ENCODE measurements at places on chromosomes 3 and 15.

GRCh38 chr3:22713936-22714335 is 489.2 kb upstream of the UBE2E2 start:
- DNase-seq, result no peak

- DNase-seq, result no peak
Observed at GRCh38 chr3:8445861-8446260, 55.8 kb upstream of the LMCD1 start.

DNA sequence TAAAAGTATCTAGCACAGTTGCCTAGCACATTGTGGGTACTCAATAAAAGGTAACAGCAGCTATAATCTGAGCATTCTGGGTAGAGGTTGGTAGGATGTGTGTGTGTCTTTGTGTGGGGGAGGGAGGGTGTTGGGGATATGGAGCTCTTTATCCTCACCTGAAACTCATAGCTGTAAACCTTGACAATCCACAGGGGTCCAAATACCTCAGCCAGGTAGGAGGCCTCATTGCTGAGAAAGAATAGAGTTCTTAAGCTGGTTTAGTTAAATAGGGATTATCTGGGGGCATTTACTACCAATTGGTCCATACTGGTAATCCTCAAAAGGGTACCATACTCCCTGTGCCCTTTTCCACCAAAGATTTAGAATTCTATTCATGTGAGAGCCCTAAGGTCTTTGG is 3.9 kb downstream of the SERF2 start:
- DNase-seq, result no peak

GRCh38 chr15:77266708-77267386 is 153.1 kb downstream of the PEAK1 start:
- no peak for DNase-seq

GRCh38 chr3:9216736-9217135 is 32.7 kb downstream of the SRGAP3 start:
- DNase-seq, result no peak

GRCh38 chr3:115004201-115005140 is 142.6 kb downstream of the ZBTB20 start:
- no peak for DNase-seq

DNA sequence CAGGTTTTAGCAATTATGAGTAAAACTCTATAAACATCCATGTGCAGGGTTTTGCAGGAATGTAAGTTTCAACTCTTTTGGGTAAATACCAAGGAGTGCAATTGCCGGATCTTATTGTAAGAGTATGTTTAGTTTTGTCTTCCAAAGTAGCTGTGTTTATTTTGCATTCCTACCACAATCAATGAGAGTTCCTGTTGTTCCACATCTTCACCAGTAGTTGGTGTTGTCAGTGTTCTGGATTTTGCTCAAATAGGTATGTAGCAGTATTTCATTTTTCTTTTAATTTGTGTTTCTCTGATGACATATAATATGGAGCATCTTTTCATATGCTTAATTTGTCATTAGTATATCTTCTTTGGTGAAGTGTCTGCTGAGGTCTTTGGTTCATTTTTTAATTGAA is 185.1 kb upstream of the GALNT15 start:
- DNase-seq, result no peak

GRCh38 chr3:32315441-32315840 is 76.2 kb upstream of the CMTM7 start:
- DNase-seq, result no peak

DNA sequence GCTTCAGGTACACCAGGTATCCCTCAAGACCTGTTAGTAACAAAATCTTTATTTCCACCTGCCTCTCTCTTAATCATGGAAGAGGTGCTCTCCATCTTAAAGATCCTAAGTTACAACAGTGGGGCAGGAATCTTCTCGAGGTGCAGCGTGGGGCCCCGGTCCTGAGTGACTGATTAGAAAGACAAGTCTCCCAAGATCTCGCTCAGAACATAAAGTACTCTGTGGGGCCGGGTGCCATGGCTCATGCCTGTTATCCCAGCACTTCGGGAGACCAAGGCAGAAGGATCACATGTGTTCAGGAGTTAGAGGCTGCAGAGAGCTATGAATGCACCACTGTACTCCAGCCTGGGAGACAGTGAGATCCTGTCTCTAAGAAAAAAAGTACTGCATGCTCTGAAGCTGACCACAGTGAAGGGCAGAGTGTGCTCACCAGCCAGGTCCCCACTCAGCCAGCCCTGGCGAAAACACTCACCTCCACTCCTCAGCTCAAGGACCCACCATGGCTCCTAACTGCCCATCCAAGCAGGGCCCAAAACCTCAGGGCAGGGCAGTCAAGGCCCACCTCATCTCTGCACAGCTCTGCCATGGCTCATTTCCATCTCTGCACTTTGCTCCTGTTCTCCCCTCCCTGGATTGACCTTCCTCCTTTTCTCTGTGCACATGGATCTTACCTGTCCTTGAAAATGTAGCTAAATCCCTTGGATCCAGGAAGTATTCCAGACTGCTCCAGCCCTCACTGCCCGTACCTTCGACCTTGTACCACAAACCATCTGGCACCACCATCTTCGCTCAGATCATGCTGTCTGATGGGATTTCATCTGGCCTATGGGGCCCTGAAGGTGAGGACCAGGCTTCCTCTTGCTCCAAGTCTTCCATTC is 7.1 kb downstream of the SEMA7A start:
- DNase-seq, result no peak

DNA sequence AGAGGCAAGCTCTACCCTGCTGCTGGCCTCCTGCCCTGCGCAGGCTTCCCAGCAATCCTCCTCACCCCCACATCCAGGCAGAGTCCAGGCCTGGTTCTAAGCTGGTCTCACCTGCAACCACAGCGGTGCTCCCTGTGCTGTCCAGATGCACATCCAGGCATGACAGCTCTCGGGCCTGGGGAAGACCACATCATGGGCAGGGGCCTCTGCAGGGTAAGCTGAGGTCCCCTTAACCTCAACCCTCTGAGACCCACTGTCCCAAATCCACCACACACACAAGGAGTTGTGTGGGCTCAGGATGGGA is 10.8 kb downstream of the PLA2G4D start:
- DNase-seq, result no peak

- no peak for DNase-seq
Observed at GRCh38 chr3:17852217-17852616, 109.8 kb upstream of the TBC1D5 start.

DNA sequence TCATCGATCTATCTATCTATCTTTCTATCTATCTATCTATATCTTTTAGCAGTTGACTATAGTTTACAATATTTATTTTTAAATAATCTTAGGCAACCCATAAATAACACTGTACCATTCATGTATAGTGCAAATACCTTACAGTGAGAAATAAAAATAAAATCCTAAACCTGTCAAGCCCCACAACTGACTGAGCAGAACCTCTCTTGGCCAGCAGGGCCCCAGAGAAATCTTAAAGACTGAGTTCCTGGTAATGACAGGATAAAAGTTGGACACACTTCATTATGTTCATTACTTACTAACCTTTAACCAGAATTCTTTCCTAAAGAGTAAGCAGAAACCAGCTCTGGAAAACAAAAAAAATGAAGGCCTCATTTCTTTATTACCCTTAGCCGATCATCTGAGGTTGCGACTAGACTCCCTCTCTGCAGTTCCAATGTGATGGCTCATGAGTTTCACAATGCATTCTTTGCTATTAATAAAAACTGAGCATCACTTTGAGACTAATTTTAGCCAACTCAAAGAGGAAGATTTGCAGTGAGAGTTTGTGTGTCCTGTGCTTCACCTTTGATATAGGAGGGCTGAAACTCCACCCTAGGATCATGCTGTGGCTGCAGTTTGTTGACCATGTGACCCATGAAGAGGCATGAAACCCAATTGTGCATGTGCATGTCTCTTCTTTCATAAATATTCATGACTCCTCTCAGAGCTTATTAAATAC is 1072.0 kb downstream of the NSUN3 start:
- DNase-seq, result no peak

GRCh38 chr3:127844326-127844942 is 22.1 kb upstream of the MGLL start:
- DNase-seq, result peak; percentile 42

DNA sequence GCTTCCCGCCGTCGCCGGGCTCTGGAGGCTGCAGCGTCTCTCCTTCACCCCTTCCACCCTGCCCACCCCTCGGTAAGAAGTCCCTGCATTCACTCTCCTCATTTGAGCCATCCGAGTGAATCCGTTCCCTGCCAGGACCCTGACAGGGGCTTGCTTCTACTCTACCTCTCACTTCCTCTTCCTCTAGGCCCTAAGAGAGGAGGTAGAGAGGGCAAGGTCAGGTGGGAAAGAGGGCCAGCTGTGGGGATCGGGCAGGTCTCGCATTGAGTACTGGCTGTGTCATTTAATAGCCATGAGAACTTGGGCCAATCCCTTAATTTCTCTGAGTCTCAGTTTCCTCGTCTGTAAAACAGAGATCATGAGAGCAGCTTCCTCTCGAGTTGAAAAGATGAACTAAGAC is 283.6 kb downstream of the UACA start:
- no peak for DNase-seq

DNA sequence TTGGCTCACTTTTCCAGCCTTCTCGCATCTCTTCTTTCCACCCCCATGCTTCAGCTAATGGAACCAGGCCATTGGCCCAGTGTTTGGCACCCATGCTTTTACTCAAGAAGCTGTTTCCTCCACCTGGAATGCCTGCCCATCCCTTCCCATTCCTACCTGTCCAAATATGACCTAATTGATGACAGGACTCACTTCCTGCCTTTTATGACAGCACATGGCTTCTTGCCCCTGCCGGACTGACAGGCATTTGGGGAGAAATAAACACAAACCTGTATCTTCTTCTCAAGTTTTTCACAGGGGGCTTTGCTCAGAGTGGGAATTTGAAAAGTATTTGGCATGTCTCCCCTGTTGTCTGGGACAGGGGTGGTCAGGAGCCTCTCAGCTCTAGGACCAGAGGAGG is 120.1 kb downstream of the ABHD5 start:
- DNase-seq, result no peak

DNA sequence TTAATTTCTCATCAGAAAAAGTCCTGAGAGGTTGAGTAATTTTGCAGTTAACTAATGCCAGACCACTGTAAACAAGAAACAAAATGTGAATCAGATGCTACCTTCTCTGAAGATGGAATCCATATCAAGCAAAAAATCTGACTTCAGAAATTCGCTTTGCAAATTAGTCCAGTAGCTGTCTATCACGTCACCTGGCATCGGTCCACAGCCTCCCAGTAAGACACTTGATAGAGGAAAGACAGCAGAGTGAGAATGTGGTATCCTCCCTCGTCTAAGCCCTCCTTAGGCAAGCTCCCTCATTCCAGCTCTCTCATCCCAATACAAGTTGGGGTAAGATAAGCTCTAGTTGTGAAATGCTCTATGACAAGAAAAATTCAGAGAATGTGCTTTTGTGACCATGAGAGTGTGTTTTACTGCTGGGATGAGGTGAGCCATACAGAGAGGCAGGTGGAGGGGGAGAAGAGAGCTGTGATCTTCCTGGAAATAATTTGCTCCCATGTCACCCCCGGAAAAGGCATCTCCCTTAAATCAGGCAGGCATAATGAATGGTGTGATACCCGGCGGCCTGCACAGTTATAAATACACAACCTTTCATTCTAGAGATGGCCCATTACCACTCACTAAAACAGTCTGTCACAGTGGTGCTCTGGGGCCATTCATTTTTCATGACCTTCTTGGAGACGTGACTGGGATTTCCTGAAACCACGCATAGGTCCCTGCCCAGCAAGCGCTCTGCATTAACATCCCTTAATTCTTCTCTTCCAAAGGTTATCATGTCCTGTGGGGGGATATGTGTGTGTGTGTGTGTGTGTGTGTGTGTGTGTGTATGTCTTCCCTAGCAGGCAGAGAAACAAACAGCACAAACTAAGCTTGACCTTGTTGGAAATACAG is 602.0 kb upstream of the KCNMB2 start:
- no peak for DNase-seq

DNA sequence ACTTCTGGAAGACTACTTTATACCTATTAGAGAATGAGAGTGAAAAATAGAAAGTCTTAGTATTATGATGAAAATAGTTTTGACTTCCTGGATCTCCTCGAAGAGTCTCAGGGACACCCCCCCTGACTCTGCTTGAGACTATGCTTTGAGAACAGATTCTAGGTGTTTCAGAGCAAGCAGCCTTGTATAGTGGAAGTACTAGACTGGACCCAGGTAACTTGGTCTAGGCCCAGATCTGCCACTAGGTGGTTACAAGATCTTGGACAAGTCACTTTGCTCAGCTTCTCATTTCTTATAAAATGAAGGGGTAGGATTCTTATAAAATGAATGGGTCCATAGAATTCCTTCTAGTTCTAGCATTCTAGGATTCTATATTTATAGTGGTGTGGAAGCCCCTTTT is 9.1 kb downstream of the ABHD5 start:
- DNase-seq, result peak; percentile 37

- no peak for DNase-seq
Observed at GRCh38 chr3:10249833-10250232, 1.6 kb downstream of the TATDN2 start.

GRCh38 chr15:69755551-69756310 is 303.1 kb downstream of the RPLP1 start:
- peak; percentile 76 for DNase-seq

DNA sequence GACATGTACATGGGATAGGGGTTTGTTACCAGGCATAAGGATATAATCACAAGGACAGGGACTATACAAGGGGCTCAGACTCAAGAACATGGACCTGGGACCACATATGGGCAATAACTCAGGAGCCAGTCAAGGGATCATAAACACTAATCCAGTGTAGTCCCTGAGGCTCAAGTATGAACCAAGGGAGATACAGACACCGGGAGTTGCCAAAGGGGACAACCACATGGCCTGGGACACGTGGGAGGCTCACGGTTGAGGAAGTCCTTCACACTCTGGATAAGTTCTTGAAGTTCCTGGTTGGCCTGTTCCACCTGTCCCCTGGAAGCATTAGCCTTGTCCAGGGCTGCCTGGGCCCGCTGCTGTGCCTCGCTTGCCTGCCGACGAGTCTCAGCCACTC is 1.8 kb upstream of the USP19 start:
- no peak for DNase-seq

DNA sequence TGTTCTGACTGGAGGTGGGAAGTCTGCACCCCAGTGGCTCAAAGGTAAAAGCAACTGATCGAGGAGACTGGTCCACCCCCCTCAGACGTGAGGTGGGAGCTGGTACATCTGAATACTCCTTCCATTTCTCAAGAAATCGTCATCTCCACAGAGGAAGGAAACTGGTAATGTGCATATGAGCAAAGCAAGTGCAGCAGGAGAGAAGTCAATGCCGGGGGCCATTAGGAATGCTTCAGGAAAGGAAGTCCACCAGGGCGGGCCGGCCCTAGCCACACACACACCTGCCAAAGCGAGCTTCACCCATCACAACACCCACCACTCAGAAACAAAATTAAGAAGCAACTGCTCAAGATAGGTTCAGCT is 8.5 kb downstream of the TBC1D2B start:
- no peak for DNase-seq

- DNase-seq, result no peak
Observed at GRCh38 chr15:92666780-92667179, 11.2 kb upstream of the FAM174B start.

Data from GM13977 (cell line).